Iris pigment epithelial cell (primary cell): ENCODE measurements at places on chromosomes 3 and 15.

DNA sequence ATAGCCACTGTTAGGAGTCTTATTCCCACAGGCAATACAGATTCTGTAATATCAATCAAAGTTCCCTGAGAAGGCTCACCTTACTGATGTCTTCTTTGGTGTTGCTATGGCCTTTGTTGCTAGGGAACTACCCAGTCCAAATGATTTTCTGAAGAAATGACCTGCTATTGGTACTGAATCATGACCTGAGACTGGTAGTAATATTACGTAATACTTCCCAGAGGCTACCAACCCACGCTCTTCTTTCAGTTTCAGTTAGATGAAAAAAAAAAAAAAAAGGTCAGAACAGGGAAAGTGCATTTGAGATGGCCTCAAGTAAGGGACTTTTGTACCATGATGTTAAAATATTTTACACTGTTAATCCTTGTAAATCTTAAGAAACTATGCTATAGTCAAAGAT lies 1092.5 kb upstream of the EPHA6 start:
- DNase-seq = no peak

- no peak for DNase-seq
Measured at GRCh38 chr15:49270541-49271421, 100.7 kb downstream of the GALK2 start.

DNA sequence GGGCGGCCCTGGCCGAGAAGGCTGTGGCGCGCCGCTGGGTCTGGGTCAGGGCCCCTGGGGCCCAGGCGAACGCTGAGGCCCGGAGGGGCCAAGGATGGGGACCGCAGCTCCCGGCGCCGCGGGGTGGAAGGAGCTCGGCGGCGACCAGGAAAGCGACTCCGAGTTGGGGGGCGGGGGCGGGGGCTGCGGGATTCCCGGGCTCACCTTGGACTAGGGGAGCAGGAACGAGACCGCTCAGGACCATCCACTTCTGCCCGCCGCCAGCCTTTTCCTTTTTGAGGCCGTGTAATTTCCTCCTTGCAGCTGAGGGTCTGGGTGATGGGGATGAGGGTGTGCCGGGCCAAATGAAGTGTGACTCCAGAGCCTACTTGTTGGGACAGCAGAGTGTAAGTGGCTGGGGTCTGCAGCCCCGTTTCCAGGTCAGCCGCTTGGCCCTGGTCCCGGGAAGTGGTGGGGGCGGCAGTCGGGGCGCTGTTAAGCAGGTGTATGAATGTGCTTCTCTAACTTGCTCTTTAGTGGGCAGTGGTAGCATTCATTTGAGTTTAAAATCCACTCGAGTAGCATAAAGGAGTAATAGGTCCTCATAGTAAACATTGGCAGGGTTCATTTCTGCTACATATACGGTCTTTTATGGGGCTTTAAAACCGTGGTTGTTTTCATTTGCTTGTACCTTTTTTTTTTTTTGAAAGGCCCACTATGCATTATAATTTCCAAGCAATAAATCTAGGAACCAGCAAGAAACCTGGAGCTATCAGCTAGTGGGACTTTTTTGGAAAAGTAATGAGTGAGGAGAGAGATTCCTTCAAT lies 717 bp downstream of the PXK start:
- DNase-seq = no peak

GRCh38 chr3:123335007-123335670 lies 113.8 kb downstream of the ADCY5 start:
- no peak for DNase-seq

- no peak for DNase-seq
Measured at GRCh38 chr3:187626581-187626980, 43.6 kb downstream of the SST start.

- no peak for DNase-seq
Measured at GRCh38 chr15:81184188-81184587, 12.5 kb upstream of the IL16 start.

GRCh38 chr3:142278451-142278850 lies 53.1 kb upstream of the GK5 start:
- DNase-seq = peak; percentile 41

DNA sequence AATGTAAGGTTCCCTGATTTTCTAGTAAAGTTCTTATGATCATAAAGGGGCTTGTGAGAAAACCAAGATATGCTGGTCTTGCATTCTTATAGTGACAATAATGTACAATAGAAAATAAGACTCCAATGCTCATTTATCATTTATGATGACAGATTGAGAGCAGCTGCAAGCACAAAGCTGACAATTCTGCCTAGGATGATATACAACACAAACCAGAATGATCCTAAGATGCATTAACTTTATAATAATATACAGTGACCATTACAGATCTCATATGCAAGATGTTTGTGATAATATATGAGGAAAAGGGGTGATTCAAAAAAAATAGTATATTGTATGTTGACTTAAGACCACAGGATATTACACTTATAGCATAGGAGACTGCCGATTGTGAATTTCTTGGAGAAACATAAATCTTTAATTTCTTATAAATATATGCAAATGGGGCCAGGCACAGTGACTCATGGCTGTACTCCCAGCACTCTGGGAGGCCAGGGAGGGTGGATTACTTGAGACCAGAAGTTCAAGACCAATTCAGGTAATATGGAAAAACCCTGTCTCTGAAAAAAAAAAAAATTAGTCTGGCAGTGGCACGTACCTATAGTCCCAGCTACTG lies 387.0 kb downstream of the ZBBX start:
- DNase-seq = no peak

GRCh38 chr15:68765602-68766368 lies 54.9 kb downstream of the ANP32A start:
- no peak for DNase-seq

DNA sequence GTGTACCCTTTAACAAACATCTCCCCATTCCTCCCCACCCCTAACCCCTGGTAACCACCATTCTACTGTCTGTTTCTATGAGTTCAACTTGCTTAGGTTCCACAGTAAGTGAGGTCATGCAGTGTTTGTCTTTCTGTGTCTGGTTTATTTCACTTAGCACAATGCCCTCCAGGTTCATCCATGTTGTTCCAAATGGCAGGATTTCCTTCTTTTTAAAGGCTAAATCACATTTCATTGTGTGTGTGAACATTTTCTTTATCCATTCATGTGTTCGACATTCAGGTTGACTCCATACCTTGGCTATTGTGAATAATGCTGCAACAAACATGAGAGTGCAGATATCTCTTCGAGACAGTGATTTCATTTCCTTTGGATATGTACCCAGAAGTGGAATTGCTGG lies 62.7 kb downstream of the TJP1 start:
- DNase-seq = no peak

GRCh38 chr3:160538895-160539294 lies 26.5 kb downstream of the KPNA4 start:
- DNase-seq = no peak

DNA sequence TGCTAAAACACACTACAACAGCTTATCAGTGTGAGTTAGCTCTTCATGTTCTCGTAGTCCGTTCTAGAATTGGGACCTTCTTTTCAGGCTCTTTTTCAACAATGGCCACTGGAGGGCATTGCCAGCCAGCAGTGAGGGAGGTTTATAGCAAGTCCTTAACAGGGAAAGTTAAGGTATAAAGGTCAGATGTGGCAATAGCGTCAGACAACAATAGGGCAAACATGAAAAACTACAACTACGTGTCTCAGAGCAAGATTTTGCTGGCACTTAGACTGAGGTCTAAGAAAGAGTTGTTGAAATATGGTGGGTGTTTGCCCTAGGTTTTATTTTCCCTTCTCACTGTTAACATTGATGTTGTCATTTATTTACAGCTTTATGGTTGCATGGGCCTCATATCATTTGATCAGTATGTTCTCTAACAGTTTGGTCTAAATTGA lies 161.4 kb downstream of the GMNC start:
- peak; percentile 41 for DNase-seq

DNA sequence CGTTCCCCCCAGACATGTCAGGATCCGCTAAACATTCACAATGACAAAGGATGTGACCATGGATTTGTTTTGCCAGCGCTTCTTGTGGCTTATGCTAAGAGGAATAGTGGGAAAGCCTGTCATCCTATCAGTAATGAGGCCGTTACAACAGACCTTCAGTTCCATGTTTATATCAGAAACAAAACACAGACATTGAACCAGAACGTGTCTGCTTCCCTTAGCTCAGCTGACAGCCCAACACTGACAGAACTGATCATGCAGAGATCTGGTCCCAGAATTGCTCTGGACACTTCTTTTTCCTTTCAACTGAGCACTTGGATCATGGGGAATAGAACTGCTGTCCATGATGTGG lies 58.3 kb upstream of the MYZAP start:
- no peak for DNase-seq

GRCh38 chr3:66416556-66417304 lies 84.1 kb downstream of the LRIG1 start:
- no peak for DNase-seq

GRCh38 chr3:25907081-25907480 lies 117.2 kb downstream of the OXSM start:
- DNase-seq = no peak

GRCh38 chr3:27528791-27529190 lies 44.6 kb upstream of the SLC4A7 start:
- no peak for DNase-seq

DNA sequence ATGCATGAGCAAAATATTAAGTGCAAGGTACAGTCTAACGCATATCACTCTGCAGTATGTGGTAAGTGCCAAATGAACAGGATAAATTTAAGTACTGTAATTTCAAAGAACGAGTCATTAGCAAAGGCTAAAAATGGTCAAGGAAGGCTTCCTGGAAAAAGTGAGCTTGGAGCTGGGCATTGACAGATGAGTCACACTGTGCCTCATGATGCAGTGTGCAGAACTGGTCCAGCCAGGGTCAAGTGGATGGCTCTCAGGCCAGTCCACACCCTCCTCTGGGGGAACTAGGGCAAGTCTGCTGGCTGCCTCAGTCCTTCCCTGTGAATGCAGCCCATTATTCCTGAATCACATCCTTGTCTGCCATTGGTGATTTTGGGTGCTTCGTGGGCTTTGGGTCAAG lies 76.3 kb downstream of the CACNA1D start:
- DNase-seq = peak; percentile 6

- DNase-seq = no peak
Measured at GRCh38 chr15:82833362-82833682, 23.9 kb downstream of the WHAMM start.

GRCh38 chr3:182735672-182736071 lies 57.6 kb upstream of the ATP11B start:
- DNase-seq = peak; percentile 39

GRCh38 chr15:48674876-48675275 lies 29.4 kb upstream of the FBN1 start:
- DNase-seq = peak; percentile 65

- DNase-seq = no peak
Measured at GRCh38 chr15:35479423-35479822, 66.5 kb downstream of the DPH6 start.
